Stimulated activated naive CD4-positive, alpha-beta T cell treated with Interleukin-2 at 50 U/mL for 16 hours (primary cell): ENCODE measurements at places on chromosomes 2 and 18.

- DNase-seq = no peak
These were observed 283.4 kb upstream of the FBXO11 start for GRCh38 chr2:48189552-48190228.

GRCh38 chr2:100793220-100793619 is 26.7 kb upstream of the NPAS2 start:
- no peak for DNase-seq

- no peak for DNase-seq
These were observed 627 bp upstream of the CRACDL start for GRCh38 chr2:98936353-98937351.

DNA sequence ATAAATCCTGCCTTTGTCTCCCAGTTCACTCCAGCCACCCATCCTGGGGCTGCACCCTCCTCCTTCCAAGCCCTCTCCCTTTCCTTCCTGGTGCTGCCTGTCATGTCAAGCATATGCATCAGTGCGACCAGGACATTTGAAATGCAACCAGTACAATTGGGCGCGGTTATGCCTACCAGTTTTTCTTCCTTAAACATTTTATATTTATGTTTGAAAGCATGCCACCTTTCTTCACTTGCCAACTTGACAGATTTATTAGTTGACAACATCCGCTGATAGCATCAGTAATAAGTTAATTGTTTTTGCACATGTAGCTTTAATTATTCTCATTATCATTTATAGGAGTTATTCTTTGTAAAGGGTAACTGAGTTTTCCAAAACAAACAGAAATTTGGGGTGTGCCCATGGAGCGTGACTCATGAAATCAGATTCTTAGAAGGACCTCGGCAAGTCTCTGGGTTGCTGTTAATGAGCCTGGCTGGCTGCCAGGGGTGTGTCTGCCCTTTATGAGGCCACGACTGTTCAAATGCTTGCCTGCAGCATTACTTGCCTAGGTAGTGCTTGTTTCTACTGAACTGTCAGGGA is 32.8 kb upstream of the IL1B start:
- DNase-seq = peak; percentile 7

GRCh38 chr2:204897561-204897960 is 352.3 kb downstream of the PARD3B start:
- DNase-seq = no peak

- no peak for DNase-seq
These were observed 8.3 kb downstream of the KCNF1 start for GRCh38 chr2:10919771-10920621.

DNA sequence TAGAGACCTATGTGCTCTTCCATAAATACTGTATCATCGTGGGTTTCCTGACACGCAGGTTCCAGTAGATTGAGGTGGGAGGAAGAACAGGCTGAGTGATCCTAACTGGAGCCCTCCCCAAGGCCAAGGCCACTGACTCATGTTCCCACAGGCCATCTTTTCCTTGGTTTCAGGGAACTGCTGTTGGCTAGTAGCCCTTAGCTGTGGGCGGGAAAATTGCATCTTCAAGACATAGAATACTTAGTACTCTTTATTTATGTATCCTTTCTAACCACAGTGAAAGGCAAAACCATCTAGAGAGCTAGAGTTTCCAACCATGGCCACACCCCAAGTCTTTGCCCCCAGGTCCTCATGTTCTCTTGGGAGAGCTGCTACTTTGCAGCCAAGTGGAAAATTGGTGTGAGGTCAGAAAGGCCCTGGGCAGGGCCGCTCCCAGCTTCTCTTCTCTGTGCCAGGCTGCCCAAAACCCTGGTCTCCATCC is 55.9 kb downstream of the COPS8 start:
- no peak for DNase-seq

GRCh38 chr2:181690860-181691259 is 10.5 kb upstream of the NEUROD1 start:
- no peak for DNase-seq

DNA sequence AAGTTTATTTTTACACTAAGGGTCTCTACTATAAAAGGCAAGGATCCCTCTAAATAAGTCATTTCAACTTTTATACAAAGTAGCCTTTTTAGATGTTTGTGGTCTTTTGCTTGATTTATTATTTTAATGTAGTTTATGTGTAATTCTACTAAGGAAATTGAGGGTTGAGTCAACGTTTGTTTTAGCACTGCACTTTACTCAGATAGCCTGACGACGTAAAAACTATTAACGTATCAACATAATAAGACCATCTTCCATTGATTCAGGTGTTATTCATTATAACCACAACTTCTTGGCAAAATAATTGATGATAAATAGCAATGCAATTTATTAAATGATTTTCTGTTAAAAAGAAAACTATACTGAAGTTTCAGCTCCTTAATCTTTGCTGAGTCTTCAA is 1103.6 kb upstream of the ACVR2A start:
- DNase-seq = no peak

DNA sequence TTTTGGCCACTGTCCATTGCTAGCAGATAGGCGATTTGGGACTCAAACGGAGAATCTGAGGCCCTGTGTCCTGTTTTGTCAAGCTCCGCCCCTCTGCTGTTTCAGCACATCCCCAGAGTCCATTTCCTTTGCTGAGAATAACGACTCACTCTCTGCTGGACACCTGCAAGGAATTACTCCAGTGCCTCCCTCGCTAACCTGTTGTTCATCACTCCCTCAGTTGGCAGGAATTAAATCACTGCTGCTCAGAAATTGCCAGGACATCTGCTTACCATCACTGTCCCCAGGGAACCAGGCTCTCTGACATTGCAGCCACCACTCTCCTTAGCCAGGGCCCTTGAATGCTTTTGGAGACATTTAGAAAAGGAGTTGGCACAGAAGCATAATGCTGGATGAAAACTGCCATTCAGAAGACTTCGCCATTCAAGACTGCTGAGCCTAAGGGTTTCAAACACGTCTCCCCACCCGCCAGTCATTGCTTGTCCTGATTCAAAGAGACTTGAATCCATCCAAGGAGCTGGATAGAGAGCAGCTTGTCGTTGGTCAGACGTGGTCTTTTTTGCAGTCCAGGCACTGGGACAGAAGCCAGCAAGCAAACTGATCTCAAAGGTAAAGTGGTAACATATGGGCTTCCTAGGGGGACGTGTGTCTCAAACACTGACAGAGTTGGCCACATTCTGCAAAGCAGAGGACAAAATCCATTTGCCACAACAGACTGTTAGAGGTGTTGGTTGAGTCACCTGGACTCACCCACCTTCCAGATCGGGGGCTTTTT is 155.3 kb downstream of the UXS1 start:
- no peak for DNase-seq

DNA sequence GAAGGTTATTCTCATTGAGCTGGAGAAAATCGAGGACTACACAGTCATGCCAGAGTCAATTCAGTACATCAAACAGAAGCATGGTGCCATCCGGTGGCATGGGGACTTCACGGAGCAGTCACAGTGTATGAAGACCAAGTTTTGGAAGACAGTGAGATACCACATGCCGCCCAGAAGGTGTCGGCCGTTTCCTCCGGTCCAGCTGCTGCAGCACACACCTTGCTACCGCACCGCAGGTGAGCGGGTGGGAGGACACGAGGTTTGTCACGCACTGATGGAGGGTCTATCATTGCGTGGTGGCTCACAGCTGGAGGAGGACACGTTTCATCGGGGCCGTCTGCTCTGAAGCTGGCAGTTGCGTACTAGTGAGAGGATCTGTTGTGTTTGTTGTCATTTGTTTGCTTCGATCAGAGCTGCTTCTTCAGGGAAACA is 48.2 kb downstream of the IL1RL2 start:
- no peak for DNase-seq

DNA sequence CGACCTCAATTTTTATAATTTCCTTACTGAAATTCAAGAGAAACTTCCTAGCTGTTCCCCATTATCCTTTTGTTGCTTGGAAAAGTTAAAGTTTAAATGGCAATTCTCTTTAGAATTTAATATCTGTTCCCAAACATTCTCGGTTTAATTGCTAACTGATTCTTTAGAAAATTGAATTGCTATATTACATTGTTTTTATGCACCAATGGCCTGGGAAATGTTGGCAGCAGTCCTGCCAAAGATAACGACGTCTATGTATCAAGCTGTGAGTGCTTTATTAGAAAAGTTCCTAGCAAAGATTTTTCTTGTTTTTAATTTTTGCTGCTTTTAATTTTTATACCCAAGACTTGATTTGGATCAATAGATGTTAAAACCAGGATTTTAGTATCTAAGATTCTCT is 167.8 kb upstream of the HDAC4 start:
- no peak for DNase-seq

DNA sequence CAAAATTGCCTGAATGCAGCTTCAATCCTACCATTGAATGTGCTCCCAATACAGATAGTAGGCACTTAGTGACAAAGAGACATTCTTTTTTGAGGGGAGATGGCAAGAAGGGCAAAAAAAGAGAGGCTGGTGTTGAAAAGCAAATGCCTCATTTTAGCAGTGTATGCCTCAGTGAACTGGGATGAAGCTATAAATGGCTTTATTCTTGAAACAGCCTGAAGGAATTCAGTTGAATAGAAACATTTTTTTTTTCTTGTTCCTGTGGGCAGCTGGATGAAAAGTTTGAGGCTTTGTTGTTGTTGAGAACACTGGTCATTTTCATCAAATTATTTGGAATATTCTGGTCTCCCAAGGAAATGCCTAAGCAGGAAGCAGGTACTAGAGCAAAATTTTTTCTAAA is 228.9 kb downstream of the RNF144A start:
- no peak for DNase-seq

- DNase-seq = no peak
These were observed 134.5 kb upstream of the TNP1 start for GRCh38 chr2:216994353-216994854.

DNA sequence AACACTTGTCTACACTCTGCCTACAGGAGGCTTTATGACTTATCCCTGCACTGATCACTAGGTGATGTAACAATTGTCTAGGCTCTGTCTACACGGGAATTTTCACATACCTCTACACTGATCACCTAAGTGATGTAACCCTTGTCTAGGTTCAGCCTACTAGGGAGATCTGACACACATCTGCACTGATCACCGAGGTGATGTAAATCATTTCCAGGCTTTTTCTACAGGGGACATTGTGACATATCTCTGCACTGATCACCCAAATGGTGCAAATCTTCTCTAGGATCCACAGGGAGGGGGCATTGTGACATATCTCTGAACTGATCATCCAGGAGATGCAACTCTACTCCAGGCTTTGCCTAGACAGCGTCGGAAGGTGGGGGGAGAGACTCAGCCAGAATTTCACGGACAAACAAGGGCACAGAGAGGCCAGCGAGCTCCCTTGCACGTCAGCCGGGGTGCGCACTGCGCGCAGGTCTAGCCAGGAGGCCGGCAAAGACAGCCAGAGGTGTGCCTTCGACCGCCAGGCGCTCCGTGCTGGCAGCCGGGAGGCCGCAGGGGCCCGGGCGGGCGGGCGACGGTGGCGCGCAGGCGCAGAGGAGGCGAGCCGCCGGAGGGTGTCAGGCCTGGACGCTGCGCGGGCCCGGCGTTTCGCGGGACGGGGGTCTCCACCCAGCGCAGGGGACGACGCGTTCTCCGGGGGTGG is 46.9 kb upstream of the USP14 start:
- no peak for DNase-seq

DNA sequence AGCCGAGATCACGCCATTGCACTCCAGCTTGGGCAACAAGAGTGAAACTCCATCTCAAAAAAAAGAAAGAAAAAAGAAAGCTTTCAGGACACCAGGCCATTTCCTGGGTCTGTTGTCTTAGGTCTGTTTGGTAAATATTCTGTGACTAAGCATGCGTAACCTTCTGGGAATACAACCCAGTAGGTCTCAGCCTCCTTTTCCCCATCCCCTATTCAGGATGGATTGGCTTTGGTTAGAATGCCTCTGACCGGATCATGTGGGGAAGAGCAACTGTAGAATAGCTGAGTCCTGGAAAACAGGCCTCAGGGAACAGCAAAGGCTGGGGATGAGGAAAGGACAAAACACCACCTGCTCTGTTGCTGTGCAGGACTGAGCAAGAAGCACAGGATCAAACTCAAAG is 1.6 kb upstream of the PDCL3 start:
- no peak for DNase-seq

DNA sequence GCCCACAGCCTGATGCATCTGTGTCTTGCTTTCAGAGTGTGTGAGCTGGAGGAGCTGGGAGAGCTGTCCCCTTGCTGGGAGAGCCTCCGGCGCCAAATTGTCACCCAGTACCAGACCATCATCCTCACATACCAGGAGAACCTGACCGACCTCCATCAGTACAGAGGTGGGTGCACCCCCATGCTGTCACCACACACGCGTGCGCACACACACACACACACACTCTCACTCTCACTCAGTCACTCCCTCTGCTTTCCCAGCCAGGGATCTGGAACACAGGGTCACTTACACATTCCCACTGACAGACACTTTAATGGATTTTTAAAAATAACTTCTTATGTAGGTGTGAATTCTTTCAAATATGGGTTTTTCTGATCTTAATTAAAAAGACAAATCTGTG is 64.5 kb downstream of the COA5 start:
- no peak for DNase-seq

DNA sequence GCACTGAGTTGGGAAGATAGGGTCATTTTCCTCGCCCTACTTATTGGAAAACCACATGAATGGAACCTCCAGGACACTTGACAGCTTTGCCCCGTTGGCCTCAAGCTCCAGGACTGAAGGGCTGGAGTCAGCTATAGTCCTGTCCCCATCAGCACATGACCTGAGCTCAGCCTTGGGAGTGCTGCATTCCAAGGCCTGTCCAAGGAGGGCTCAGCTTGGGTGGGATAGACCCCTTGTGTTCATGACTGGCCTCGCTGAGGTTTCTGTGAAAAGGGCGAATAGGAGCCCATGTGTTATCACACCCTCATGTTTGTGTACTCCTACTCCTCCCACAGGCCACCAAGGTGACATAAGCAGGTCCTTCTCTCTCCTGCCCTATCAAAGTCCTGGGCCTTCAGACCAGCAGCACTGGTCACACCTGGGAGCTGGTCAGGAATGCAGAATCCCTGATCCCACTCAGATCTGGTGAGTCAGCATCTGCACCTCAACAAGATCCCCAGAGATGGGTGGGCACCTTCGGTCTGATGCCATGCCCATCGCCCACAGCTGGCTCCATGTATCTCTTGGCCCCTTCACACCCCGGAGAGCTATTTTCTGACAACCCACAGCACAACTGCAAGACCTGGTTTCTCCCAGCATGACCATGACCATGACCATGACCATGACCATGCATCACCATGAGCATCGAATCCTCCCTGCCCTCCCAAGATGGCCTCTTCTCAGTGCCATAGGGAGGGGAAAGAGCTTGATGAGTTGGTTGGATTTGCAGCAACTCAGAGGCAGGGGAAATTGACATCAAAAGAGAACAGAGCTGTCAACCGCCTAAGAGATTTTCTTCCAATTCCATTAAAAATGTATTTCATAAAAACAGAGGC is 83.0 kb upstream of the RAB6C start:
- DNase-seq = no peak

- peak; percentile 31 for DNase-seq
These were observed 891 bp downstream of the CAB39 start for GRCh38 chr2:230713331-230714135.

GRCh38 chr18:78416853-78417252 is 562.8 kb upstream of the SALL3 start:
- no peak for DNase-seq

GRCh38 chr2:5846881-5847280 is 154.7 kb downstream of the SOX11 start:
- no peak for DNase-seq
